ENCODE measurements at places on chromosomes 11 and 22.

GRCh38 chr22:40405178-40406062, 35.0 kb downstream of the SGSM3 start:
- DNase-seq: no peak

DNA sequence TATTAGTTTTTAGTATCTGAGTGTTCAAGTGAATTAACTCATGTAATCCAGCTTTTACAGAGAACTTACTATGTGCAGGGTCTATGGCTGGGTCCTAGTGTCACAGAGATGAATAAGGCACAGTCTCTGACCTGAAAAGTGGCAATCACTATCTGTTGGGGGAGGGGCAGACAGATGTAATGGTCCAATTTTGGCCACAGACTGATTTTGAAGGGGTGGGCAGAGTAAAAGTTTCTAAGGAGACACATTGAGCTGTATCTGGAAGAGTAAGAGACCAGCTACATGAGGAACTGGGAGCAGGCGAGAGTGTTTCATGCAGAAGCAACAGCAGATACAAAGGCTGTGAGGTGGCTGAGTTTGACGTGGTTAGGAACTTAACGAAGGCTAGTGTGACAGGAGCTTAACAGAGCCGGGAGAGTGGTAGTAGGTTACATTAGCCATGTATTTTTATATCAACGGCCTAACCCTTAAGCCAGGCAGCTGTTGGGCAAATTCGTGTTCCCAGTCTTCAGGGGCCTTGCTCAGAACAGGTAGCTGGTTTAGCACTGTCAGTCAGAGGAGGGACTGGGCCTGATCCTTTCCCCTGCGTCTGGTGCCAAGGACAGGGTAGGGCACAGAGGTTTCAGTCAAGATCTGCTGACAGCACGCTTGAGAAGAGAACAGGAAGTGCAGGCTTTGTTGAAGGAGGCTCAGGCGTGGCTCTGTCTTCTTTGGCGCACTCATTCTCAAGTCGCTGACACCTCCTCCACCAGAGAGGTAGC, 1.4 kb upstream of the STIM1 start:
- peak; percentile 53 for DNase-seq

DNA sequence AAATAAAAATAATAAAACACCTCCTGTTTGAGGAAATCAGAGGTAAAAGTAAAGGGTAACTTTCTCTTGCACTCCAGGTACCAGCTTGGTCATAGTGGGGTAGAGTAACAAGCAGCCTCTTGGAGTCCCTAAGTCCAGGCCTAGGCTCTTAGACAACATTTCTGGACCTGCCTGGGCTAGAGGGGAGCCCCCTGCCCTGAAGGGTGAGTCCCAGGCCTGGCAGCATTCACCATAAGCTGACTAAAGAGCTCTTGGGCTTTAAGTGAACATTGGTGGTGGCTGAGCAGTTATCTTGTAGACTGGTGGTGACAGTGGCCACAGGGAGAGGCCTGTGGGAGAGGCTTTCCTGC, 18.6 kb upstream of the OR56A3 start:
- no peak for DNase-seq

DNA sequence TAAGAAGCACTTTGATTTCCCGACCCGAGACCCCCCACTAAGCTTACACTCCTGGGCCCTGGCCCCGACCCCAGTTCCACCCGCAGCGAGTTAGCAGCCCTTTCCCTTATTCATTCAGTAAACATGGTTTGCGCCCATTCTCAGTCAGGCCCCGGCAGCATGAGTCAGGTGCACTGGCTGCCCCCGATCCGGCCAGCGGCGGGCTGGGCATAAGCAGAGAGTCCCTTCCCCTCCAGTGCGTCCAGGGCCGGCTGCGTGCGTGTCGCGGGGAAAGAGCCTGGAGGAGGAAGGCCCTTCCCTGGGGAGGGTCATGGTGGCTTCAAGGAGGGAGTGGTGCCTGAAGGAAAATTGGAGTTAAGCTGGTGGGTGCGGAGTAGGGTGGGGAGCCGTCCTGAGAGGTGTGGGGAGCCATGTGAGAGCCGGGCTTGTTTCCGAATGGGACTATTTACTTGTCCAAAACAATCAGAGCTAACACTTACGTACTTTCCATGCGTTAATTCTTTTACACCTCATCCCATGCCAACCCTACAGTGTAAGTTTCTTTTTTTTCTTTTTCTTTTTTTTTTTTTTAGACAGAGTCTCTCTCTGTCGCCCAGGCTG, 657 bp downstream of the IGHMBP2 start:
- peak; percentile 53 for DNase-seq

GRCh38 chr11:117011541-117011898, 86.7 kb downstream of the SIK3 start:
- no peak for DNase-seq

- no peak for DNase-seq
Measured at GRCh38 chr11:121352251-121352891, 59.8 kb downstream of the SC5D start.

DNA sequence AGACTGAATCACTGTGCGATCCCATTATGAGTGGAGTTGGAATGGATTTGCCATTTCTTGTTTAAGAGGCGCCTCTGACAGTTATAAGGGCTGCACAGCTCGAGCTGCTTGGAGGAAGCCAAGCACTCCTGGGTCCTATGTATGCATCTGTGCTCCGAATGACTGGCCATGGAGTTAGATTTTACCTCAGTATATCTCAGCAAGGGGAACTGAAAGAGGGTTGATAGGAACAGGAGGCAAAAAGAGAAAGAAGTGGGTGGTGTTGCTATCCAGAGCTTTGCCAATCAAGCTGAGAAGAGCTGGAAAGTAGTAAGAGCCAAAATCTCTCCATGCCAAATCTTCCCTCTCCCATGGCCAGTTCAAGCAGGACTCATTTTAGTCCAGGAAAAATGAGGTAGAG, 632.0 kb upstream of the KIRREL3 start:
- no peak for DNase-seq

DNA sequence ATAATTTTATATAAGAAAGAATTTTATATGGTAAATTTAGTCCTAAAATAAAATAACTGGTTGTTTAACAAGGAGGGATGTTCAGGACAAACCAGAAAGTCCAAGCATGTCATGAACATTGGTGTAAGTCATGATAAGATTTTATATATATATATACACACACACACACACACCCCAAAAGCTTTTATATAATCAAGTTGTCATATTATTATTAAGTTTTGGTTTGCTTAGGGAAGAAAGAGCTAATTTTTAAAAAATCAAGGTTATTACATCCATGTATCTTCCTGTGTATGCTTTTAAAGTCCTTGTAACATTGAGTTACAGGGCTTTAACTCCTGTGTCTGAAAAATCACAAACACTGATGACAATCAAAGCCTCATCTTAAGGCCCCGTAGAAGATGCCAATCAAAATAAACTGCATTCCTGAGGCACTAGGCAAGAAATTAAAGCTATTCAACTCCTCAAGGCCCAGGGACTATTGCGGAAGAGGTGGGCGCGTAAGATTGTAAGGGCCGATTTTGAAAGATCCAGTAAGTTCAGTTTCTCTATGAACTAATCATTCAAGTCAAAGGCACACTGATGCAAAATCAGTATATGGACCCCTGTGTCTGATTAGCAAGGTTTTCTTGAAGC, 16.8 kb downstream of the APOL6 start:
- no peak for DNase-seq

Data from Peyer's patch (tissue), 4 donors.